ENCODE measurements at places on chromosomes 7 and 10. TPM values are rescaled to one million over a fixed set of nuclear protein-coding genes. Genes with fewer than 3 reads are reported as not detected.
A peak's percentile ranks its signal among the peaks of the same experiment; 100 is the strongest.

DNA sequence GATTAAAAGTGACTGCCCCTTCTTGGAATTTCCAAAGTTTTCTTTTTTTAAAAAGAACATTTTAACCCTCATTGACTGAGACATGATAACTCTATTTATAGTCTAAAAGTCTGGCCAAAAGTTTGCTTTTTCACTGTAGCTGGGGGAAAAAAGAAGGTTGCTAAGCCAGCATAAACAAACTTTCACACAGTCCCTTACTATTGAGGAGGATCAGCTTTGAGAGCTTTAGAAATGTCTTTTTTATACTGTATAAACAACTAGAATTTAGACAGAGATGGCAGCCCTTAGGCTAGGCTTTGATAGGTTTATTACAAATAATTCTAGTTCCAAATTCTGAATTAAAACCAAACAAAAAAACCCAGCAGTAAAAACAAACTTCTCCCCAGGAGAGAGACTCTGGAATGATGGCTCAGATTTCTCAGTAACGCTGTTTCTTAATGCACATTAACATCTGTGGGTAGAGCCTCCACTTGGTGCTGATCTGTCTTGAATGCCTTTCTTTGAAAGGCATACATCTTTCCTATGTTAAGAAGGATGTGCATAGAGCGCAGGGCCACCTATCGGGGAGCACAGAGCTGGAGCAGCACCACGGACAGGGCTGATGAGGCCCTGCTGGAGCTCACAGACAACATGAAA, 100.9 kb upstream of the PDLIM1 start:
- H3K27me3 ChIP-seq: peaks cover 11% of the 10 kb centered on the region
- DNase-seq: no peak
- no peak overlapping the region for H3K27ac ChIP-seq
- H3K4me1 ChIP-seq: peaks cover 3% of the 10 kb centered on the region

- H3K36me3 ChIP-seq: no peaks in the 10 kb centered on the region
- H3K4me1 ChIP-seq: no peaks in the 10 kb centered on the region
- no peak for DNase-seq
- no peak overlapping the region for H3K27ac ChIP-seq
Measured at GRCh38 chr7:93779115-93779514, 111.4 kb downstream of the TFPI2 start.

Gene KLF14
- not detected for total RNA-seq

Gene TMEM225B
- total RNA-seq: 0.96 TPM

GRCh38 chr10:78579995-78580394, 488.8 kb upstream of the ZMIZ1 start:
- no peak overlapping the region for H3K4me3 ChIP-seq
- no peak for DNase-seq
- peaks cover 3% of the 10 kb centered on the region for H3K36me3 ChIP-seq
- peaks cover 14% of the 10 kb centered on the region for H3K27me3 ChIP-seq
- no peak overlapping the region for H3K27ac ChIP-seq

- no peaks in the 10 kb centered on the region for H3K27me3 ChIP-seq
- H3K4me3 ChIP-seq: peak overlapping the region; percentile 94
- peaks cover 13% of the 10 kb centered on the region for H3K4me1 ChIP-seq
- H3K36me3 ChIP-seq: no peaks in the 10 kb centered on the region
- DNase-seq: no peak
Measured at GRCh38 chr10:50625649-50626132, 1.9 kb upstream of the SGMS1 start.

GRCh38 chr7:48280100-48280499, 108.8 kb downstream of the ABCA13 start:
- no peaks in the 10 kb centered on the region for H3K36me3 ChIP-seq
- DNase-seq: no peak
- H3K4me3 ChIP-seq: no peak overlapping the region
- H3K27ac ChIP-seq: no peak overlapping the region
- peaks cover 23% of the 10 kb centered on the region for H3K27me3 ChIP-seq

Gene TSPAN33
- 68.8 TPM for total RNA-seq

- no peak overlapping the region for H3K4me3 ChIP-seq
- no peak overlapping the region for H3K27ac ChIP-seq
- no peak for DNase-seq
- H3K4me1 ChIP-seq: no peaks in the 10 kb centered on the region
Measured at GRCh38 chr7:80263333-80263732, 128.7 kb downstream of the GNAI1 start.

- peaks cover 19% of the 10 kb centered on the region for H3K4me1 ChIP-seq
- no peak overlapping the region for H3K4me3 ChIP-seq
- no peaks in the 10 kb centered on the region for H3K36me3 ChIP-seq
- H3K27me3 ChIP-seq: no peaks in the 10 kb centered on the region
- no peak overlapping the region for H3K27ac ChIP-seq
- no peak for DNase-seq
Measured at GRCh38 chr7:50220273-50220672, 84.2 kb upstream of the IKZF1 start.

Gene MMP21
- 0.29 TPM for total RNA-seq

GRCh38 chr10:48774416-48775205, 89.9 kb downstream of the WDFY4 start:
- H3K27ac ChIP-seq: no peak overlapping the region
- no peak overlapping the region for H3K4me3 ChIP-seq
- H3K4me1 ChIP-seq: no peaks in the 10 kb centered on the region
- DNase-seq: no peak
- H3K36me3 ChIP-seq: no peaks in the 10 kb centered on the region

GRCh38 chr10:6491841-6492609, 88.1 kb downstream of the PRKCQ start:
- no peak for DNase-seq
- no peak overlapping the region for H3K27ac ChIP-seq
- no peaks in the 10 kb centered on the region for H3K27me3 ChIP-seq
- H3K4me3 ChIP-seq: peak overlapping the region; percentile 41

Gene SFMBT2
- 19.4 TPM for total RNA-seq

- H3K27me3 ChIP-seq: no peaks in the 10 kb centered on the region
- H3K4me1 ChIP-seq: no peaks in the 10 kb centered on the region
Measured at GRCh38 chr7:9761224-9761623, 1212.4 kb upstream of the PHF14 start.

Gene INA
- not detected for total RNA-seq

DNA sequence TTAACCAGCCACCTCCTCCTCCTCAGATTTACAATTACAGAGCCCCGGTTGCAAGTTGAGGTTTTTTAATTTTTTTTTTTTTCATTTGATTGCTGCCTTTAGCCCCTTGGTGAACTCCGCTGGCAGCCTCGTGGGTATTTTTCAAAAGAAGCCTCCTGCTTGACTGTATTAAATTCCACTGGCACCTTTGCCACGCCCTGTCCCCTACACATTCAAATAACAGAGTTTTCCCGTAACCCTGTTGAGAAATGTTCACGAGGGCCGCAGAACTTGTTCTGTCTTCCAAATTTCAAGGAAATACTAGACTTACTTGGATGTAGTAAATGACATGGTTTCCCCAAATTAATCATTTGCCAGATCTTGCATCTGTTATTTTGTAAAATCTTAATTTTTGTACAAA, 167.0 kb downstream of the ARID5B start:
- peaks cover 12% of the 10 kb centered on the region for H3K4me1 ChIP-seq
- peaks cover 5% of the 10 kb centered on the region for H3K36me3 ChIP-seq
- no peak for DNase-seq

GRCh38 chr10:27328946-27329345, 88.3 kb upstream of the ACBD5 start:
- DNase-seq: no peak
- no peak overlapping the region for H3K4me3 ChIP-seq
- H3K27ac ChIP-seq: no peak overlapping the region
- peaks cover 2% of the 10 kb centered on the region for H3K4me1 ChIP-seq

GRCh38 chr7:152891160-152891621, 131.6 kb downstream of the ACTR3B start:
- peaks cover 21% of the 10 kb centered on the region for H3K27me3 ChIP-seq
- no peaks in the 10 kb centered on the region for H3K4me1 ChIP-seq

GRCh38 chr7:43244784-43245183, 132.3 kb downstream of the HECW1 start:
- H3K27me3 ChIP-seq: peaks cover 64% of the 10 kb centered on the region
- no peak overlapping the region for H3K27ac ChIP-seq
- no peaks in the 10 kb centered on the region for H3K36me3 ChIP-seq
- no peak for DNase-seq
- H3K4me3 ChIP-seq: no peak overlapping the region
- peaks cover 6% of the 10 kb centered on the region for H3K4me1 ChIP-seq

Gene AMZ1
- 0.76 TPM for total RNA-seq

DNA sequence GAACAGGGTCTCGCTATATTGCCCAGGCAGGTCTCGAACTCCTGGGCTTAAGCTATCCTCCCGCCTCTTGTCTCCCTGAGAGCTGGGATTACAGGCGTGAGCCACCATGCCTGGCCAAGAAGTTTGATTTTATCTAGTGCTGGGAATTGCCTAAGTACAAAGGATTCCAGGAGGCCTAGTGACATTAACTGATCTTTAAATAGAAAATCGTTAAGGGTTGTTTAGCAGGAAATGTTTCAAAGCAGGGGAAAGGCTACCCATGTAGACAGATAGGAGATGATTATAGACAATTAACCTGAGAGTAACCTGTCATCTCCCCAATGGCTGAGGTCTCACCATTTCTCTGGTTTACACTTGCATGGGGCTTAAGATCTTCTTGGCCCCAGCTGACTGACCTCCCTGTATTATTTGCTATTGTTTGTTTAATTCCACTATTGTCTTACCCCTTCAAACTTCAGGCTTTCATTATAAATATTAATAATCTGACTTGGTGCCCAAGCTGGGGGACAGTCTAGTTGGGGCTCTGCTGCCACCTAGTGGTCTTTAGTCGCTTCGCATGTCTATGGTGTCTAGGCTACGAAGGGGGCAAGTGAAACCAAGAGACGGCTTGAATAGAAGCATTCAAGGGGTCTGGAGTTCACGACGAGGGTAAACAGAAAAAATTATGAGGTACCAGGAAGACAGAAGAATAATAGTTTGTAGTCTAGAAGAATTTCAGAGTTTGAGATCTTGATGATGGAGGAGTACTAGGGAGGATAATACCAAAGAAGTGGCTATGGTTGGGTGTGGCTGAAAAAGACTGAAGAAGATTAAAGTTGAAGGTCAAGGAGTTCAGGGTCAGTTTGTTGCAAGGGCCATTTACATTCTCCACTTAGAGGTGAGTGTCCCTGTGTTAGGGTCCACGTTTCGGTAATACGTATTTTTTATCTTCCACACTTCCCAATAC, 40.4 kb upstream of the BPGM start:
- no peak overlapping the region for H3K27ac ChIP-seq
- peak; percentile 29 for DNase-seq
- peaks cover 2% of the 10 kb centered on the region for H3K36me3 ChIP-seq
- peaks cover 54% of the 10 kb centered on the region for H3K27me3 ChIP-seq
- peaks cover 4% of the 10 kb centered on the region for H3K4me1 ChIP-seq

Gene BTBD16
- not detected for total RNA-seq

Gene SLC13A1
- total RNA-seq: not detected

Gene VENTX
- 0.52 TPM for total RNA-seq

GRCh38 chr7:124032369-124033094, at the start of gene TMEM229A:
Gene TMEM229A (minus strand): TSS chr7:124033067. CDS start chr7:124033003, 64 bp downstream.
- H3K4me1 ChIP-seq: peaks cover 7% of the 10 kb centered on the region
- peak within 1 kb of the TSS; percentile 80 for H3K4me3 ChIP-seq
- H3K27me3 ChIP-seq: peaks cover 42% of the 10 kb centered on the region
- H3K27ac ChIP-seq: no peak within 1 kb of the TSS
- DNase-seq: no peak

- H3K4me1 ChIP-seq: no peaks in the 10 kb centered on the region
- no peak overlapping the region for H3K4me3 ChIP-seq
- no peak for DNase-seq
- H3K27me3 ChIP-seq: peaks cover 46% of the 10 kb centered on the region
Measured at GRCh38 chr10:12974078-12974477, 27.4 kb downstream of the CCDC3 start.

GRCh38 chr7:11251436-11251835, 277.8 kb downstream of the PHF14 start:
- H3K27me3 ChIP-seq: peaks cover 5% of the 10 kb centered on the region
- DNase-seq: no peak
- no peak overlapping the region for H3K27ac ChIP-seq
- no peak overlapping the region for H3K4me3 ChIP-seq

- no peak for DNase-seq
- no peaks in the 10 kb centered on the region for H3K36me3 ChIP-seq
- H3K27me3 ChIP-seq: peaks cover 39% of the 10 kb centered on the region
- H3K4me3 ChIP-seq: no peak overlapping the region
- peaks cover 2% of the 10 kb centered on the region for H3K4me1 ChIP-seq
Measured at GRCh38 chr10:125120053-125120710, 40.2 kb downstream of the CTBP2 start.

DNA sequence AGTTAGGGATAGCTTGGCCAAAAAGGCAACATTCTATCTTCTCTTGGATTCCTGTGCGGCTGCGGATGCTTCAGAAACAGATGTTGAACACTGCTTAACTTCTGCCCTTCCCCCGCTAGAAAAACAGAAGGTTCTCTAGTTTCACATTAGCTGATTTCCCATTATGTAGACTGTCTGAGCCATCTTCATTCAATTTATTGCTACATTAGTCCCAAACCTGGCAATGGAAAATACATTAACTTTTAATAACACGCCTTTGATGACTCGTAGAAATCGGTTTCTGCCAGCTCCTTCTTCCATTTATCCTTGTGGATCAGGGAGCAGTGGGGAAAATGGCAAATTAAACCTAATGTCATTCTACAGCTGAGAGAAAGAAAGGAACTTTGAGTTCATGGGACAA, 119.9 kb downstream of the SLC16A9 start:
- no peaks in the 10 kb centered on the region for H3K36me3 ChIP-seq
- H3K4me3 ChIP-seq: no peak overlapping the region
- H3K27me3 ChIP-seq: peaks cover 10% of the 10 kb centered on the region
- no peaks in the 10 kb centered on the region for H3K4me1 ChIP-seq
- DNase-seq: no peak
- no peak overlapping the region for H3K27ac ChIP-seq

DNA sequence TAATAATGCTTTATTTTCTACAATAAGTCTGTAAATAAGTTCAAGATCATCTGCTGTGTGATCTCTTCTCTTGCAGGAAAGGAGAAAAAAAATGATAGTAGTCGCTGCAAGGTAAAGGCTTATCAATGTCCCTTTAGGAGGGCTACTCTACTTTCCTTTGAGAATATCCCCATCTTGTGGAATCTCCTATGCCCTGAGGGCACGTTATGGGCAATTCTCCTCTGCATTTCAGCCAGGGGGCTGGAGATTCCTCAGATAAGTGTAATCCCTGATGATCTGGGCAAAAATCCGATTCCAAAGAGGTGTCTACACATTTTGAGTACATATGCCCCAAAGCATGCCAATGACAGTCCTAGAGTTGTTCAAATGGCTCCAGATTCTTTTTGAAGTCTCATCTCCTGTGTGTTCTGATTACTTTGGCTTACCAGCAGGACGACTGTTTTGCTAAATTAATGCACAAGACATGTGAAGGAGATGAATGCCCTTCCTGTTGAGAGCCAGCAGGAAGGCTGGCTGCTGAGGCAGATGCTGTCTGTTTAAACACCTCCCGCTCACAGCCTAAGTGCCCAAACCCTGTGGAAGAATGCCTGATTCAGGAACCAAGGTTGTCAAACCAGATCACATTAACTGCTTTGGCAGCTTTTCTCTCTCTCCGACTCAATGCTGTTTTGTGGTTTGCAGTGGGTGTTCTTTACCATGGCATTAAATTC, 171.2 kb upstream of the COL1A2 start:
- DNase-seq: no peak
- no peaks in the 10 kb centered on the region for H3K36me3 ChIP-seq
- H3K4me1 ChIP-seq: no peaks in the 10 kb centered on the region
- no peak overlapping the region for H3K27ac ChIP-seq

Measured in T-helper 17 cell (primary cell).